Kidney tubule cell (primary cell): ENCODE measurements at places on chromosomes 1 and 21.

DNA sequence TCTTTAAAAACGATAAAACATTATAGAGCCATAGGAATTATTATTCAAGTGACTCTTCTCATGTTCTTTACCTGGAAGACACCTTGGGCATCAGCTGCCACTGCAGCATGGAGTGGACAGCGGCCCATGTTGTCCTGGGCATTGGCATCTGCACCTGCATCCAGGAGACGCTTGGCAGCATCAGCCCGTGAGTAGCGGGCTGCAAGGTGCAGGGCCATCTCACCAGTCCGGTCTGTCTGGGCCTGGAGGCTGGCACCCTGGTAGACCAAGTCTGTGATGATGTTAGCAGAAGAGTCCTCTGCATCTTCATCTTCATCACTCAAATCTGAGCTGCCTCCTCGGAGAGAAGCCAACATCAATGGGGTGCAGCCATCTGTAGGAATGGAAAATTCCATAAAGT is 22.9 kb upstream of the ADAM30 start:
- DNase-seq, result no peak

DNA sequence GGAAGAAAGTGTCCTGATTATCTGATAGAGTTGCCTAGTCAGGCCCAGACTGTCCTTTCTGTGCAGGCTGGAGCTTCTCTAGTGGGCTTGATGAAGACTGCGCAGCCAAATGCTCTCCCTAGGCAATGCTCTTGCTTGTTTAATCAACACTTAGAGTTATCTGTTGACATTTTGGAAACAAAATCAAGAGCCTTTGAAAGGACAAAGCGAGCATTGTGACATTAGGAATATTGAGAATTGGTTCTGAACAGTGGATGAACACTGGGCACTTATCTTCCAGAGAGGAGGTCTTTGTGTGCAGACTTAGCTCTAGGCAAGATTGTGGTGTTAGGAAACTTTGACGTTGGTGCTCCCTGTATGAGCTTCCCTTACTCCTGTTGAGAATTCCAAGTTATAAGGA is 94.5 kb downstream of the DNTTIP2 start:
- DNase-seq, result no peak

GRCh38 chr21:43345046-43345745 is 81.7 kb downstream of the SIK1 start:
- DNase-seq, result no peak

GRCh38 chr1:94646786-94647555 is 105.4 kb upstream of the F3 start:
- DNase-seq, result no peak

DNA sequence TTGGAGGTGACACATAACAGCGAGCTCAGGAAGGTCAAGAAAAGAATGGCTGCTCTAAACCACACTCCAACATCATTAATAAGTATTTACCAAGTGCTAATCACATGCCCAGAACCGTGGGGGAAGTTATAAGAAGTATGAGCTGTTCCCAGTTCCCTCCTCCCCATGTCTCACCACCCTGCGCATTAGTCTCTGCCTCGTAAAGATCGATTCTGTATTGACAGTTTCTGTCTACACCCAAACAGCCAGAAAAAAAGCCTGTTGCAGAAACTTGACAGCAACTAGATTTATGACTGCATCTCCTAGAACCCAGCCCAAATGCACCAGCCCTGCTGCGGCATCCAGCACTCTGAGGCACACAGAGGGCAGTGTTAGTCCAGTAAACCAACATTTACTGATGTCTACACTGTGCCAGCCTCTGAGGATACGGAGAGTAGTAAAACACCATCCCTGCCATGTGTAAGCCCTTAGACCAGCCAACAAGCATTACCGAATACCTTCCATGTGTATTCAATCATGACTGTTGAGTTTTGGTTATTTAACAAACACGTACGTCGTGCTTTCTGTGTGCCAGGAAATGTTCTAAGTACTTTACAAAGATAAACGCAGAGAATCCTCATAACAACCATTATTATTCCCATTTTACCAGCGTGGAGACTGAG is 63.6 kb upstream of the ZBTB40 start:
- DNase-seq, result no peak

GRCh38 chr1:22814176-22815042 is 103.8 kb downstream of the EPHB2 start:
- DNase-seq, result peak; percentile 23

DNA sequence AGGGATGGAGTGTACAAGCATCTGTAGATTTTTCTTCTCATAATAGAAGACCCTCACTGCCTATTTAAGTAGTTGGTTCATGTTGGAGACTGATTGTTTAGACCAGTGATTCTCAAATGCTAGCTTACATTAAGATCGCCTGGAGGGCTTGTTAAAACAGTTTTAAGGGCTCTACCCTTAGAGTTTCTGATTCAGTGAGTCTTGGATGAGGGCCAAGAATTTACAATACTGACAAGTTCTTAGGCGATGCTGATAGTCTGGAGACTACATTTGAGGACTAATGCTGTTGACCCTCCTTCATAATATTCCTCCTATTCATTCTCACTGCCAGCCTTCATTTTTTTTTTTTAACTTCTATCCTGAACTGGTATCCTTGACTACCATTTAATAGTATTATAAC is 15.2 kb upstream of the AGO3 start:
- DNase-seq, result no peak

DNA sequence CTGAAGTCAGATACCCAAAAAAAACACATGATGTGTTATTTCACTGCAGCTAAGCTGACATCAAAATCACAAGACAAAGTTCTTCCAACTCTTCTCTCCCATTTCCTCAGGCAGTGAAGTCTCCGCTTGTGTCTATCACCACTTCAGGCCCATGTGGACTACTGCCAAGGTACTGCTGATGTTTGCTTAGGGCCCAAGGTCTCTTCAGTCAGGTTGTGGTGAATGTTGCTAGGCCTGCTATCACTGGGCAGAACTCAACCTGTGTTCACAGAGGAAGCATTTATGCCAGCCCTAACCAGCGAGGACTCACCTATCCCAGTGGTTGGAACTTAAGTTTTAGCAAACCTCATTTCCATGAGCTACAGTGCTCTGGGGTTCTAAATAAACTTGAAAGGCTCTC is 156.5 kb upstream of the BRINP3 start:
- DNase-seq, result no peak

DNA sequence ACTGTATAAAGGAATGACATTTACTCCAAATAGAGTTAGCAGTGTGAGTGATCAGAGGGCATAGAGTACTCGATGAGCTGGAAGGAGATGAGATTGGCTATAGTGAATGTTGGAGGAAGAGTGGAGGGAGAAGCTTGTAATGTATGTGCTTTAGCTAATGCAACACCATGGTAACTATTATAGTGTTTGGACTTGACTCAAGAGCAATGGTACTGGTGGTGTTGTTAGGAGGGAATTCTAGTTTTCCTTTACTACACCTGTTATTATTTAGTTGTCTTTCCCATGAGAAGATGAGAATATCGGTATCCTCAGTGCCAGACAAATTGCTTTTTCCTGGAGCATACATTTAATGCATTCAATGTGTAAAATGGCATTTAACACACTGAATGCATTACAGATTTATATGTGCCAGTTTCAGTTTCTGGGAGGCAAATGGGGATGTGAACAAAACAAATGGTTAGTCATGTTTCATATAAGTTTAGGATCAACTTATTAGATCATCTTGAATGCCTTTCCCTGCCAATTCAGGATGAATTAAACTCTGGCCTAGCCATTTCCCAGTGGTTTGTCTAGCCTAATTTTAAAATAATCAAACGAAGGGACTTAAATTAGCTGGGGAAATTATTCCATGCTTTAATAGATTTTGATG is 291.1 kb upstream of the ADAMTS5 start:
- DNase-seq, result no peak

- peak; percentile 99 for DNase-seq
These were observed 16.6 kb upstream of the RNF19B start for GRCh38 chr1:32981003-32981901.

GRCh38 chr1:39391691-39392679 is 99.5 kb upstream of the BMP8A start:
- DNase-seq, result peak; percentile 97

- no peak for DNase-seq
These were observed 680.5 kb downstream of the PTPRU start for GRCh38 chr1:29916656-29917369.

DNA sequence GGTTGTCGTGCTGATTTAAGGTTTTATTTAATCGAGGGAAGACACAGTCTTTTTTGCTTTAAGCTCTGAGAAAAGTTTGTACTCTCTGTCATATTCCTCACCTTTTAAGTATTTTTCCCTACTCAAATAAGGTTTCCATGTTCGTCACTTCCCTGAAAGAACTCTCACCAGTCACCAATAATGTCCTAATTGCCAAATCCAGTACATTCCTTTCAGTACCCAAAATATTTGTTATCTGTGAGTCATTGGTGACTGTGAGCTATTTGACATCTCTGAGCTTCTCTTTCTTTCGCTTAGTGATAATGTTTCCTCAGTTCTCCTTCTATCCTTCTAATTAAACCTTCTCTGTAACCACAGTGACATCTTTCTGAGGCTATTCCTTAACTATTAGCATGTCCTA is 874.2 kb upstream of the ADGRL2 start:
- DNase-seq, result no peak

GRCh38 chr1:91499904-91500755 is 521 bp upstream of the CDC7 start:
- no peak for DNase-seq

GRCh38 chr1:242189591-242189990 is 190.7 kb upstream of the MAP1LC3C start:
- DNase-seq, result no peak

DNA sequence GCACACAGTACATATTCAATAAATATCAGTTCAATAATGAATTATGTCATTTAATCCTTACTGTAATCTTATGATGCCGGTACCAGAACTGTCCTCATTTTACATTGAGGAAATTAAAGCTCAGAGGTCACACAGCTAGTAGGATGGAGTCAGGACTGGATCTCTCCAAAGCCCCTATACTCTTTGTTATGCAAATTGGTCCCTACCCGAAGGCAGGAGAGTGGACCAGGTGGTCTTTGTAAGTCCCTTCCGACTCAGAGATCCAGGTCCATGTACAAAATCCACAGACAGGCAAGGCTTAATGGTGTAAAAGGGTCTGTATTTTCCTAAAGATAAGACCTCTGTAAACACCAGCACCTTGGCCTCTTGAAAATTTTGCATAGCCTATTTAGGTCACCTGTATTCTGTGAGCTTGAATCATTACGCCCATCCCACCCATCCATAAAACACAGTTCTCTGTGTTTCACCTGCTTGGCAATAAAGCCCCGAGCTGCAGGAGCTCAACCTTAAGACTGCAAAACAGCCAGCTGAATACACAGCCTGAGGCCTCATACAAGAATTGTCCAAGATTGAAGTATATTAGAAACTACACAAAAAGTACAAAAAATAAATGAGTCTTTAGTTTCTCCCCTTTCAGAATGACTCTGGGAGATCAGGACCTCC is 41.7 kb downstream of the PLXNA2 start:
- no peak for DNase-seq

- no peak for DNase-seq
These were observed 28.0 kb upstream of the SMIM12 start for GRCh38 chr1:34887593-34887992.

GRCh38 chr21:25619198-25619597 is 11.9 kb upstream of the MRPL39 start:
- DNase-seq, result no peak

DNA sequence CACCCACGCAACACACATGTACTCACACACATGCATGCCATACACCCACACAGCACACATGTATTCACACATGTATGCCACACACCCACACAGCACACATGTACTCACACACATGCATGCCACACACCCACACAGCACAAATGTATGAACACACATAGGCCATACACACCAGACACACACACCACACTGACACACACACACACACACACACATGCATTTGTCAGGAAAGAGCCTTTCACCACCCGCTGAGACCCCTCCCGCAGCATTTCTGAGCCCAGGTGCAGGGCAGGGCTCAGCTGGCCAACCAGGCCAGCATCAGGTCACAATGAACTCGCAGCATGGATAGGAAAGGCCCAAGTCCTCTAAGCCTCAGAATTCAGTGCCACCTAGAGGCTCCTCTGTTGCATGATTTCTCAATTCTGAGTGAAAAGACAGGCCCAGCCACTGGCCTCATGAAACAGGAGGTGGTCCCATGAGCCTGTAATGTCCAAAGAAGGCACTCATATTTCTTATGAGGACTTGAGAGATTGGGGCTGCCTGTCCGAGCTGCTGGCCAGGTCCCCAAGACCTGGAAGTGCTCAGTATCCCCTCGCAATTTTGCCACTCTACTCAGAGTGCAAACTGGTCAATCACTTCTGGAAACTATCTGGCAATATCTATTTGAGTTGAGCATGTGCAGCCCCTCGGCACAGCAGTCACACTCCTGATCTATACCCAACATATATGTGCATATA is 57.3 kb downstream of the PSMG1 start:
- DNase-seq, result peak; percentile 68

DNA sequence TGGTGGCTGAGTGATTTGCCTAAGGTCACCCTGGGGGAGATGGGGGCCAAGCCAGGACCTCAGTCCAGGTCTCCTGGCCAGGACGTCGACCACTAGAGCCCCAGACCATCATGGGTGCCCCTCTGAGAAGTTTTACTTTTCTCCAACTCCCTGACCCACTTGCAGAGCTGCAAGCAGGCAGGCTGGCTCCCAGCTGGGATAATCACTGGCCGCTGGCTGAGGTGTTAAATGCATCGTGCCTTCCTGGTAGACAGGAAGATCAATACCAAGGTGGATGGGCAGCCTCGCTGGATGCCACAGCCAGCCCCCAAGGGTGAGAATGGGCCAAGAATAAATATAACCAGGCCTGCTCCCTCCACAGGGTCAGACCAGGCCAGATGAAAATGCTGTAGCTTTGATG is 106.2 kb downstream of the EPHB2 start:
- DNase-seq, result no peak

DNA sequence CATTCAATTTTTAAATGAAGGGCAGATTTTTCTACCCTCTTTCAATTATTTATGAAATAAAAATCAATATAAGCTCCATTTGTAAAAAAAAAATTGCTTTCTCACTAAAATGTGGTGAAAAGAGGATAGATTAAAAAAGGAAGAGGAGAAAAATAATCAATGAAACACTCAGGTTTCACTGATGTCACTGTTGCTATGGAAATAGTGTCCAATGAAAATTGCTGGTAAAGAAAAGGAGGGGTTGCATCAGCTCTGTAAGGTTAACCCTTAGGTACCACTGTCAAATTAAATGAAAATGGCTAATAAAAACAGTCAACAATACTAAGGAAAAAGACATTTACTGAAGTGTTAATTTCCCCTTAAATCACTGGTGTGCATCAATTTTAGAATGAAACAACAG is 91.6 kb upstream of the TTC39A start:
- peak; percentile 24 for DNase-seq

DNA sequence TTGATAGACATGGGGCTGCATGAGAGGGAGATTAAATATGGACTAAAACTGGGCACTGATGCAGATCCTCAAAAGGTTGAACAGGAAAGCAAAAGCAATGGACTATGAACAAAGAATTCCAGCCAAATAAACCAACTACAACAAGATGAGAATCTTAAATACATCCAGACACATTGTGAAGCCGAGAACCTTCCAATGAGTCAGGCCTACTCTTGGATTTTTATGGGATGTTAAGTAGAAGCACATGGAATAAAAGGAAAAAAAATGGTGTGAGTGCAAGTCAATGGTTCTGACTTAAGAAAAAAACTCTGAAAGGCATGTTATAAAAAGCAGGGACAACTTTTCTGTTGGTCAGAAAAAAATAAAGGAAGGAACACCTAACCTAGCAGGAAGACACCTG is 227.2 kb downstream of the DPYD start:
- DNase-seq, result no peak
